ENCODE measurements at places on chromosomes 13 and 19.
A peak's percentile ranks its signal among the peaks of the same experiment; 100 is the strongest.

DNA sequence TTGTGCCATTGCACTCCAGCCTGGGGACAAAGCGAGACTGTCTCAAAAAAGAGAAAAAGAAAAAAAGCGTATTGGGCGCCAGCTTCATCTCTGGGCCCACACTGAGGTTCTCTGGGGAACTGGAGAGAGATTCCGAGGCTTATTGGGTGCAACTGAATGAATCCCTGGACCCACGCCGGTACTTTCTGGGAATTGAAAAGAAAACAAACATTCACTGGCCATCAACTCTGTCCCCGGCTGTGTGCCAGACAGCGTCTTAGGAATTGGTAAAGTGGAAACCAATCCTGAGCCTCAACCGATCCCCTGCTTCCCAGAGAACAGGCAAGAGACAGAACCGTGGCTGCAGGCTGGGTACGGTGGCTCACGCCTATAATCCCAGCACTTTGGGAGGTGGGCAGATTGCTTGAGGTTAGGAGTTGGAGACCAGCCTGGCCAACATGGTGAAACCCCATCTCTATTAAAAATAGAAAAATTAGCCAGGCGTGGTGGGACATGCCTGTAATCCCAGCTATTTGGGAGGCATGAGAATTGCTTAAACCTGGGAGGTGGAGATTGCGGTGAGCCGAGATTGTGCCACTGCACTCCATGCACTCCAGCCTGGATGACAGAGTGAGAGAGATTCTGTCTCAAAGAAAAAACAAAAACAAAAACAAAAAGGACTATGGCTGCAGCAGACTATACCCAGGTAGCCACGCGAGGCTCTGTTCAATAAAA is 8.6 kb downstream of the ANO8 start:
- DNase-seq: no peak

GRCh38 chr19:18262917-18263316 is 11.3 kb downstream of the IQCN start:
- no peak for DNase-seq

- no peak for DNase-seq
Observed at GRCh38 chr13:101035119-101035620, 360.6 kb upstream of the TMTC4 start.

- no peak for DNase-seq
Observed at GRCh38 chr13:53041968-53042516, 13.4 kb downstream of the OLFM4 start.

DNA sequence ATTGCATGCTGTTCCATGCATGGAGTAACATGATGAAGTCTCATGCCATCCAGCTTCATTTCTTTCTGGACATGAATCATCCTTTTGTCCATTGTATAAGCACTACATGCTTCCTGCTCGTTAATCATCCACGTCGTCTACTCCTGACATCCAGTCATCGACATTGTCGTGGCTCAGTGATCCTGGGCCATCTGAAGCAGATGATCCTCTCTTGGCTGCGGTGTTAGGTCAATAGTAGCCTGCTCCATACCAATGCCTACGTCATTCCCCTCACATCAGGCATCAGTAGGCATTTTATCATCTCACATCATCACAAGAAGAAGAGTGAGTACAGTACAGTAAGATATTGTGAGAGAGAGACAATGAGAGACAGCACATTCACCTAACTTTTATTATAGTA is 7.9 kb upstream of the MYO16 start:
- no peak for DNase-seq

GRCh38 chr13:90535421-90535820 is 812.1 kb upstream of the MIR17HG start:
- no peak for DNase-seq

DNA sequence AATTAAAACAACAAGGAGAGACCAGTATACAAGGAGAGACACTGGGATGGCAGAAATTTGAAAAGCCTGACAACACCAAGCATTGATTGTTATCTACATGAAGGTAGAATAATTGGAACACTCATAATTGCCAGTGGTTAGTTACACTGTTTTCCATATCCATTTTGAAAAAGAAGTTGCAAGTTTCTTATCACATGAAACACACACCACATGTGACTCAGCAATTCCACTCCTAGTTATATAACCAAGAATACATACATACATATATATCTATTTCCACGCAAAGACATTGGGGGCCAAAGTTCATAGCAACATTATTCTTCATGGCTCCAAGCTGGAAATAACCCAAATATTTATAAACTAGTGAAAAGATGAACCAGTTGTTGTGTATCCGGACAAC is 15.2 kb upstream of the PABPC3 start:
- no peak for DNase-seq

GRCh38 chr13:51924756-51925544 is 63.2 kb downstream of the CCDC70 start:
- DNase-seq: no peak

GRCh38 chr19:4600893-4601292 is 38.4 kb upstream of the TNFAIP8L1 start:
- DNase-seq: no peak

GRCh38 chr13:33372251-33372919 is 86.8 kb upstream of the STARD13 start:
- DNase-seq: no peak

- no peak for DNase-seq
Observed at GRCh38 chr19:33432015-33432414, 58.5 kb downstream of the CEBPG start.

DNA sequence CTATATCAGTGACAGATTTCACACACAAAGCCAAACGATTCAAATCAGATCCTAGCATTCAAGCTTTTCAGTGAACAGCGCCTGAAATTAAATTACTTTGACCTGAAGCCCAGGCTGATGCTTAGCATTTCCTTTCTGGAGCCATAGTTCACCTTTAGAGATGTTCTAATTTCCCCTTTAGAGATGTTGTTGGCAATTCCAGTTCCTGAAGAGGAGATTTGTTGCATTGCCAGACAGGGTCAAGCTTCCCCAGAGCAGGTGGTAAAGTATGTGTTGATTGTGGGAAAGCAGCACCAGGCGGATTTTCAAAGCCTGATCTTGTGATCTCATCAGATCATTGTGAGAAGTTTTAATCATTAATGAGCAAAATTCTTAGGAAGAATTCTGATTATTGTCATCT is 609.8 kb upstream of the KLF12 start:
- no peak for DNase-seq

- DNase-seq: no peak
Observed at GRCh38 chr19:5563008-5563431, 4.7 kb downstream of the TINCR start.

DNA sequence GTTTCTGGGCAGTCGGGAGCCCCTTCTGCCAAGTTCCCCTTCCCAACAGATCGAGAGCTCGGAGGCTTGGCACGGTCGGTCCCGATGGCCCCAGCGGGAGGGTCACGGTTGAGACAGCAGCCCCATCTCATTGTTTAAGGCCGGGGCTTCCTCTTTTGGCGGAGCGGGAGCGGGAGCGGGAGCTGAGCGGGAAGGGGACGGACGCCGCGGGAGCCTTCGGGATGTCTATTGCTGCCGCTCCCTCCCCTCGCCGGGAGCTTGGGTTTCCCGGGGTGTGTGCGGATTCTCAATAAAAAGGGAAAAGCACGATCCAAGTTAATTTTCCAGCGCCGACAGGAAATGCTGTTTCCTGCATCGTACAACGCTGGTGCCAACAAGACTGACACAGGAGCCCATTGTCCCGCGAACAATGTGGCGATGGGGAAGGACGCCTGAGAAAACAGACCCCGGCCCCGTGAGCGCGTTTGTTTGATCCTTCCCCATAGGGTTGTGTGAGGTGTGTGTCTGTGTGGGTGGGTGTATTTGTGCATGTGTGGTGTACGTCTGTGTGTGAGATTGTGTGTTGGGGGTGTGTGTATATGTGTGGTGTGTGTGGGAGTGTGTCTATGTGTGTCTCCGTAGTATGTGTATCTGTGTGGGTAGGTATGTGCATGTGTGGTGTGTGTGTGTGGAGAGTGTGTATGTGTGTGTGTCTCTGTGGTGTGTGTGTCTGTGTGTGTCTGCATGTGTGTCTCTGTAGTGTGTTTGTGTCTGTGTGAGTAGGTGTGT is 36.3 kb upstream of the FLT1 start:
- peak; percentile 9 for DNase-seq
